Activated T-cell treated with anti-CD3 and anti-CD28 coated beads, Interleukin-2, amount 50 U/mL, for 4 hours (primary cell): ENCODE measurements at places on chromosomes 7 and 10.

GRCh38 chr10:101529725-101530553 lies 58.1 kb downstream of the POLL start:
- DNase-seq, result no peak

GRCh38 chr7:107815254-107815882 lies 12.3 kb upstream of the SLC26A3 start:
- DNase-seq, result no peak

DNA sequence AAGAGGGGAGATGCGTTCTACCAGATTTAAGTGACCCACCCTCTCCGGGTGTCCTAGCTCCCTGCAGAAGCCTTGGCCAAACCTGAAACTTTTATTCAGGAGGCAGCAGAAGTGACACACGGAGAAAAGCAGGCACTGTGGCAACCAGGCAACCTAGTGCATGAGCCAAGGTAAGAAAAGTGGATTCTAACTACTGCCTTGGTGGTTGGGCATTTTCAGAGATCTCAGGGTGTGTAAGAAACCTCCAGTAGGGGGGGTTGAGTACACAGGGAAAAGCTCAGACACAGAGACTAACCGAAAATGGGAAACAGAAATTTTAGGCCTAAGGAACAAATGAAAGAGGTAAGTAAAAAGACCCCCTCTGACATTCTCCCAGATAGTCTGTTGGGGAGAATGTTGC lies 645.7 kb downstream of the ANKRD7 start:
- DNase-seq, result no peak

DNA sequence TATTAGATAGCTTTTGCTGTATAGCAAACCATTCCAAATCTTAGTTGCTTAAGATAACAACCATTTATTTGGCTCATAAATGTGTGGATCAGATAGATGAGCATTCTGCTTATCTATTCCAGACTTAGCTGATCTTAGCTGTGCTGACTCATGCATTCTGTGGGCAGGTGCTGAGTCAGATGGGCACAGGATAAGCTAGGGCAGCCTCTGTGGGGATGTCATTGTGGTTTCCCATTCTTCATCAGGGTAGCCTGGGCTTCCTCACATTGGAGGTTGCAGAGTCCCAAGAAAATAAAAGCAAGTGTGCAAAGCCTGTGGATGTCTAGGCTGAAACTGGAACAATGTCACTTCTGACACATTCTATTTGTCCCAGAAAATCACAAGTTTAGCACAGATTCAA lies 917.0 kb downstream of the TYW1 start:
- no peak for DNase-seq

- no peak for DNase-seq
These were observed 101.9 kb upstream of the PRSS58 start for GRCh38 chr7:142359694-142360279.

DNA sequence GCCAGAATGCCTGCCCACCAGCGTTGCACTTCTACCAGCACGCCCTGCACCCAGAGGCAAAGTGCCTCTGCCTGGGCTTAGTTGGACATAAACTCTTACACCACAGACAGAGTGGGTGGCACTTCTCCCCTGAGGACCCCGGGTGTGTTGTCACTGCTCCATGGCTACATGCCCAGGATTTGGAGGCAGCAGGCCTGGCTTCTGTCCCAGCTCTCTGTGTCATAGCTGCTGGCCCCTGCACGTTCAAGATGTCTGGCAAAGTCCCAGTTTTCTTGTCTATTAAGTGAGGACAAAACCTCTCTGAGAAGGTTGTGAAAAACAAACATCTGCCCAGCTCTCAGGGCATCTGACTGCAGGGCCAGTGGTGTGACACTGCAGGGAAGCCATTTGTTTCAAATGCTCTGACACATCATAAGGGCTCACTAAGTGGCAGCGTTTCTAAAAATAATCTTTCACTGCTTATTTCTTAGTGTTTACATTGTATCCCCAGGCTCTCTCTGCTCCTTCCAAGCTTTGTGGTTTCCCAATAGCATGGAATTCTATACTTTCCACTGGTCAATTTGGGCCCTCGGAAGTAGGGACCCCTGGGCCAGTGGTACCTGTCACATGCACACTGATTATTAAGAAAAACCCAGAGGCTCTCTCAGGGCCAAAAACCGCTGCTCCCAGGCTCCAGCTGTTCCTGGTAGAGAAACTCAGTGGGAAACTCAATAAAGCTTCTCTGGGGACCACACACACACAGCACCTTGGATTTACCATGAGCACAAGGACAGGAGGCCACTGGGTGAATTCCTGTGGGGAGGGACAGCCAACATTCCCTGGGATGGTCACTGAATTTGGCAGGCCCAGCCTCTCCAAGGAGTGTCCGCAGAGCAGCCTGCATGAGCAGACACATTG lies 86.2 kb upstream of the ANLN start:
- DNase-seq, result no peak

- no peak for DNase-seq
These were observed 19.9 kb downstream of the CPA1 start for GRCh38 chr7:130400120-130400572.

DNA sequence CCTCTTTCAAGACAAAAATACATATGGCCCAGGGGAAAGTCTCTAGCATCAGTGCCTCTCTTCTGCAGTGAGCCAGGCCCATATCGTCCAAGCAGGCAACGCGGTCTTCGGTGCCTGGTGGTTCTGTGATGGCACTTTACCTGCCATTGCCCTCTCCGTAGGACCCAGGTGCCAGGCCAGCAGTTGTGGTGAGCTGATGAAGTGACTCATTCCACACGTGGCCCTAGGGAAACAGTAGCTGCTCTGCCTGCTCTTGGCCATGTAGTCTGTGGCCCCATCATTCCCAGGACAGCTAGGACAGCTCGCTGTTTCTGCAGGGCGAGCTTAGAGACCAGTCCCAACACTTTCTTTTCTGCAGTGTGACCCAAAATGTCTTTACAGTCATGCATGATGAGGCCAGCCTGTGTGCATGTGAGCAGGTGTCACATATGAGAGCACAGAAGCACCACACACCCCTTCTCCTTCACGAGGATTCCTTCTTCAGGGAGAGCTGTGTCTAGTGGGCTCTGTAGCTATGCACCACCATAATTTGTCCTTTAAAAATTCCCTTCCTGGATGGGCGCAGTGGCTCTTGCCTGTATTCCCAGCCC lies 39.0 kb downstream of the SVIL start:
- DNase-seq, result no peak

DNA sequence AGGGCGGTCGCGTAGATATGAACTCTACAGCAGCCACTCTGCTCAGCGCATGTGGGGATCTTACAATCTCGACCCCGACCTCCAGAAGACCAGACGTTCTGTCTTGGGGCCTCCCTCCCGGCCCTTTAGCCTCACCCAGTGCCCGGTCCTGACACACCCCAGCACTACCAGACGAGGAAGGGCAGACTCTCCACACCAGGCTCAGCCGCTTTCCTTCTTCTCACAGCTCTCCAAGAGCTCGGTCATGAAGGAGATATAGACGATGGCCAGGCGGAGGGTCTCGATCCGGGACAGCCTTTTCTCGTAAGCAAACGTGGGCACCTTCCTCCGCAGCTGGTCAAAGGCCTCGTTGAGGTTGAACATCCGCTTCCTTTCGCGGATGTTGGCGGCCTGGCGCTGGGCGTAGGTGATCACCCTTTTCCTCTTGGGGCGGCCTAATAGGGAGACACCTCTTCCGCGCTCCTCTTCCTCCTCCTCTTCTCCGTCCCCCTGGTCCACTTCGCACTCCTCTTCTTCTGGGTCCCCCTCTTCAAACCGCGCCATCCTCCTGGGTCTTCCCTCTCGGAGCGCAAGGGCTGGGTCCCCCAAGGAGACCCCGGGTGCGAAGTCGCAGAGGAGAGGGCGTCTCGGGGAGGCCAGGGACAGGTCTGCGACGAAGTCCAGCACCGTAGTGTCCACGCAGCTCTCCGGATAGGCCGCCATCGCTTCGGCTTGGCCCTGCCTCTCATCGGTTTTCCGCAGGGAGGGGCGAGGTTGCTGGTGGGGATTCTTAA lies at the start of gene FERD3L:
Gene FERD3L, minus strand, starts transcription at position 761 of the 773 bp plus-strand sequence. Its CDS starts 59 bp downstream, at position 702.
- no peak for DNase-seq
